ENCODE measurements at places on chromosomes 1 and 21. TPM values are rescaled to one million over a fixed set of nuclear protein-coding genes. Genes with fewer than 3 reads are reported as not detected.

DNA sequence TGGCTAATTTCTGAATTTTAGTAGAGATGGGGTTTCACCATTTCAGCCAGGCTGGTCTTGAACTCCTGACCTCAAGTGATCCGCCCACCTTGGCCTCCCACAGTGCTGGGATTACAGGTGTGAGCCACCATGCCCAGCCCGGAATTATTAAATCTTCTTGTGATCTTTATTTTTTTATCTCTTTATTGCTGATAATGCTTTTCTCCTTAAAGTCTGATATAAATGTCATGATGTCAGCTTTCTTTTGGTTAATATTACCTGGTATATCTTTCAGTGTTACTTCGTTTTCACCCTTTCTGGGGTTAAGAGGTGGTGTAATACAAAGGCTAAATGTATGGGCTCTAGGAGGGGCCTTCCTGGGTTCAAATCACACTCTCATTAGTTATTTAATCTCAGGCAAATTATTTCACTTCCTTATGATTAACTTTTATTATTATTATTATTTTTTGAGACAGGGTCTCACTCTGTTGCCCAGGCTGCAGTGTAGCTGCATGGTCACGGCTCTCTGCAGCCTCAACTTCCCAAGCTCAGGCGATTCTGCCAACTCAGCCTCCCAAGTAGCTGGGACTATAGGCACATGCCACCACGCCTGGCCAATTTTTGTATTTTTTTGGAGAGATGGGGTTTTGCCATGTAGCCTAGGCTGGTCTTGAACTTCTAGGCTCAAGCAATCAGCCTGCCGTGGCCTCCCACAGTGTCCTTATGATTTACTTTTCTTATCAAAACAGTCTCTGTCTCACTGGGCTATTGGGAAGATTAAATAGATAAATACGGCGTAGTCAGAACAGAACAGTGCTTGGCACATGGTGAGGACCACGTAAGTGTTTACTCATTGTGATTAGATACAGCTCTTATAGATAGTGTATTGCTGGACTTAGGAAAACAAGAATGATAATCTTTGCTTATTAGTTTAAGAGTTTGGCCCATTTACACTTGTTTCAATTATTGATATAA, 216.5 kb downstream of the URB2 start:
- DNase-seq, result no peak

GRCh38 chr1:75203415-75204277, 69.5 kb downstream of the LHX8 start:
- DNase-seq, result peak; percentile 38

The KCNJ9 gene
- total RNA-seq, result 5.1 TPM

The POGZ gene
- 56.0 TPM for total RNA-seq

The MARK1 gene
- 35.9 TPM for total RNA-seq

All from spinal cord (tissue), 10 donors.